A375 (cell line): ENCODE measurements at places on chromosomes 3 and 15. TPM values are rescaled to one million over a fixed set of nuclear protein-coding genes. Genes with fewer than 3 reads are reported as not detected.

Gene HYAL1
- 0.32 and 0.34 TPM in 2 replicates for total RNA-seq

Gene ZPLD1
- 0.21 TPM in 1 of 2 replicates, not detected in the other for total RNA-seq

Gene C3orf20
- total RNA-seq, result not detected in 2 replicates

Gene CYP8B1
- 0.11 TPM in 1 of 2 replicates, not detected in the other for total RNA-seq

Gene KNL1
- 25.2 and 26.9 TPM in 2 replicates for total RNA-seq

Gene DNAJB8
- total RNA-seq, result not detected in 2 replicates

Gene SLC12A8
- total RNA-seq, result 1.2 and 2.6 TPM in 2 replicates
